ENCODE measurements at places on chromosomes 13 and 19. TPM values are rescaled to one million over a fixed set of nuclear protein-coding genes. Genes with fewer than 3 reads are reported as not detected.

GRCh38 chr13:31538067-31539042 lies 201.0 kb upstream of the RXFP2 start:
- H3K4me3 ChIP-seq, result no peak overlapping the region
- H3K36me3 ChIP-seq, result no peaks in the 10 kb centered on the region
- no peaks in the 10 kb centered on the region for H3K27me3 ChIP-seq
- peak; percentile 42 for DNase-seq

Gene LAIR1
- 0.92 TPM for total RNA-seq

DNA sequence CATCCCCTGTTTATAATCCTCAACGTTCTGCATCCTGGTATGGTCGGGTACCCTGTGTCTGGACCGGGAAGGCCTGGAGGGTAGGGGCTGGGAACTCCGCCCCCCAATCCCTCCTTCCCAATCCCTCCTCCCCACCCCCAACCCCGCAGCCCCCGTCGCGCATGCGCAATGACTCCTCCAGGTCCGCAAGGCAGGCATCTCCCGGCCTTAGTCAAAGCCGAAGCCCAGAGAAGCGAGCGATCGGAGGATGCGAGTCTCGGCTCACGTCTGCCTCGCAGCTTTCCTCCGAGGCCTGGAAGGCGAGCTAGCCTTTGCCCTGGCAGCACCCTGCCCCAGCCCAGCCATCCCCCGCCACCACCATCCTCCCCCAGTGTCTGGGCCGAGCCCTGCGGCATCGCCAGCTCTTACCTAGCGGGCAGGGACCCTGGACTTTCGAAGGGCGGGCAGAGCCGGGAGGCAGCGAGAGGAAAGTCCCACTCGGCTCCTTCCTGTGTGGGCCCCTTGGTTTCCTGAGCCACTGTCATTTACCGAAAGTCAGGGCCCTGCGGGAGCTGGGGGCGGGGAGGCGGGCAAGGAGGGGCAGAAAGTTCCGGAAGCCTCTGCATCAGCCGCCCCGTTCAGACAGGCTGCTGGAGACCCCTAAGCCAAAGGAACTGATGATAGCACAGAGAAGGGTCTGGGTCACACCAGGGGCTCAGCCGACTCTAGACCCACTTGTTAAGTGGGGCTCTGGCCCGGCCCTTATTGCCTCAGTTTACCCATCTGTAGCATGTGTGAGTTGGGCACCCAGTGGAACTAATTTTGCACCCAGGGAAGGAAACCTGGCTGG lies at the start of gene JAK3:
TSS of gene JAK3 (minus strand) at position 445 of the 829 bp plus-strand sequence. CDS start 3,565 bp downstream, outside the sequence.
- no peaks in the 10 kb centered on the region for H3K4me1 ChIP-seq
- peak; percentile 75 for DNase-seq
- peaks cover 15% of the 10 kb centered on the region for H3K27me3 ChIP-seq
- no peaks in the 10 kb centered on the region for H3K36me3 ChIP-seq
- peak within 1 kb of the TSS; percentile 88 for H3K27ac ChIP-seq

Gene CD22
- total RNA-seq, result 56.3 TPM

GRCh38 chr13:59034198-59034597 lies 1129.5 kb downstream of the DIAPH3 start:
- no peak overlapping the region for H3K27ac ChIP-seq
- DNase-seq, result no peak
- peaks cover 1% of the 10 kb centered on the region for H3K4me1 ChIP-seq
- no peak overlapping the region for H3K4me3 ChIP-seq
- no peaks in the 10 kb centered on the region for H3K36me3 ChIP-seq
- H3K27me3 ChIP-seq, result no peaks in the 10 kb centered on the region

Gene PIK3R2
- 90.4 TPM for total RNA-seq

- no peaks in the 10 kb centered on the region for H3K27me3 ChIP-seq
- DNase-seq, result no peak
- no peak overlapping the region for H3K4me3 ChIP-seq
- peaks cover 9% of the 10 kb centered on the region for H3K36me3 ChIP-seq
- H3K4me1 ChIP-seq, result peaks cover 36% of the 10 kb centered on the region
These were observed 177.3 kb upstream of the SGCG start for GRCh38 chr13:23003446-23003845.

Gene TINCR
- total RNA-seq, result 2.5 TPM

Gene IL4I1
- 1.6 TPM for total RNA-seq

Gene ZNF560
- total RNA-seq, result not detected

- H3K4me1 ChIP-seq, result peaks cover 22% of the 10 kb centered on the region
- peaks cover 57% of the 10 kb centered on the region for H3K27me3 ChIP-seq
- peak within 1 kb of the TSS; percentile 76 for H3K4me3 ChIP-seq
These were observed at the start of gene GJA3 for GRCh38 chr13:20160306-20161274. TSS of gene GJA3 (minus strand) at chr13:20161052. CDS start at chr13:20143288, 17,764 bp downstream.

Gene ERICH4
- not detected for total RNA-seq

GRCh38 chr13:111956261-111957151 lies 110.4 kb upstream of the SOX1 start:
- DNase-seq, result peak; percentile 24
- H3K27me3 ChIP-seq, result no peaks in the 10 kb centered on the region
- no peak overlapping the region for H3K4me3 ChIP-seq

GRCh38 chr13:42735010-42735409 lies 46.4 kb upstream of the FAM216B start:
- H3K4me1 ChIP-seq, result peaks cover 6% of the 10 kb centered on the region
- H3K27ac ChIP-seq, result no peak overlapping the region
- DNase-seq, result no peak
- H3K4me3 ChIP-seq, result no peak overlapping the region

DNA sequence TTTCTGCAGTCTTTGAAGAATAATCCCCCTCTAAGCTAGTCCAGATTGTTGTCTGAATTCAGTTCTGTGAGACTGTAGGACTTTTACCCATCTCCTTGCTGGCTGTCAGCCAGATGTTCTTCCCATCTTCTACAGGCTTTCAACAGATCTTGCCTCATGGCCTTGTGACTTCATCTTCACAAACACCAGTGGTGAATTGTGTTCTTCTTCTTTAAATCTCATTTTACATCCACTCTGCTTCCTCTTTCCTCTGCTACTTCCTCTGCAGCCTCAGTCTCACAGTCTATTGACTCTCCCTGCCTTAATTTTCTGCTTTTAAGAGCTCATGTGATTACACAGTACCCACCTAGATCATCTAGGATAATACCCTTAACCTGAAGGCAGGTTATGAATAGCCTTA lies 859.0 kb upstream of the SLITRK1 start:
- H3K4me3 ChIP-seq, result no peak overlapping the region
- peaks cover 4% of the 10 kb centered on the region for H3K4me1 ChIP-seq
- H3K36me3 ChIP-seq, result no peaks in the 10 kb centered on the region
- no peaks in the 10 kb centered on the region for H3K27me3 ChIP-seq
- no peak overlapping the region for H3K27ac ChIP-seq
- no peak for DNase-seq

- H3K4me3 ChIP-seq, result no peak overlapping the region
- no peak for DNase-seq
- H3K27ac ChIP-seq, result peak overlapping the region; percentile 77
These were observed 12.2 kb downstream of the BRD4 start for GRCh38 chr19:15320116-15320515.

GRCh38 chr13:111337206-111337605 lies 16.8 kb downstream of the TEX29 start:
- no peak overlapping the region for H3K4me3 ChIP-seq

Gene GPR183
- total RNA-seq, result 0.14 TPM

DNA sequence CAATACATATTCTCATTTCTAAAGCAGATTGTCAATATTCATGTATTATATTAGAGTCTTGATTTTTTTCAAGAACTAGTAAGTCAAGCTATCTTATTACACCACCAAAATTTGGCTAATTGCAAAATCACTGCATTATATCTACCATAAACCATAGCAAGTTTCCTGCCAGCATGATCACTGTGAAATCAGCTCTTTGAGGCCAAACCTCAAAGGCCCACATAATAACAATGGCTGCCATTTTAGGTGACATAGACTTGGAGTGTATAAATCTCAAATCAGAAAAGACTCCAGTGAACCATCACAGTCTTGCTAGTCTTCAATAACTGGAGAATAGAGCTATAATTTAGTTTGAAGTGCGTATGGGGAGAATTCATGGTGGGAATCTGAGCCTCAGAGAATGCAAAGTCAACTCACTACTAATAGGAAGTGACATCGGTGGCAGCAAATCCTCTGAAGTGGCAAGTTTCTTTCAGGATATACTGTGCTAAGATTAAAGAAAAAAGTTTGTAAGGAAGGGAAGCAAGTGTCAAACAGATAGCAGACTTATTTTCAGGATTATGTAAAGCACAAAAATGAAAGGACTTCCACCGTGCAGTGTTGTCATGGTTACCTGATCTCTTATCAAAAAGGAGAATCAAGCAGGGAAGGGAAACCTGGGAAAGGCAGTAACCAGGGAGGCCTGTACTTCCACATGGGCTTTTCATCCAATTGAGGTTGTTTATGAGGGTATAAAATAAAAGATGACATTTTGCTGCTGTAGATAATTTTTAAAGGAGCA lies 117.4 kb upstream of the FNDC3A start:
- no peak overlapping the region for H3K27ac ChIP-seq
- H3K27me3 ChIP-seq, result no peaks in the 10 kb centered on the region
- peaks cover 26% of the 10 kb centered on the region for H3K4me1 ChIP-seq
- DNase-seq, result no peak

GRCh38 chr19:44071824-44072542 lies at the start of gene ZNF284:
TSS of gene ZNF284 (plus strand) at chr19:44072159. CDS start at chr19:44076390, 4,231 bp downstream.
- no peaks in the 10 kb centered on the region for H3K27me3 ChIP-seq
- peaks cover 45% of the 10 kb centered on the region for H3K36me3 ChIP-seq
- H3K4me1 ChIP-seq, result peaks cover 19% of the 10 kb centered on the region
- DNase-seq, result peak; percentile 83
- H3K27ac ChIP-seq, result peak within 1 kb of the TSS; percentile 95
- peak within 1 kb of the TSS; percentile 92 for H3K4me3 ChIP-seq

GRCh38 chr19:9008667-9009066 lies 1.5 kb downstream of the MUC16 start:
- H3K4me1 ChIP-seq, result peaks cover 4% of the 10 kb centered on the region
- no peaks in the 10 kb centered on the region for H3K36me3 ChIP-seq
- no peak for DNase-seq
- H3K27ac ChIP-seq, result no peak overlapping the region

GRCh38 chr19:29660835-29661234 lies 4.4 kb upstream of the PLEKHF1 start:
- no peak overlapping the region for H3K27ac ChIP-seq
- peaks cover 31% of the 10 kb centered on the region for H3K4me1 ChIP-seq
- H3K27me3 ChIP-seq, result peaks cover 9% of the 10 kb centered on the region
- no peak for DNase-seq

DNA sequence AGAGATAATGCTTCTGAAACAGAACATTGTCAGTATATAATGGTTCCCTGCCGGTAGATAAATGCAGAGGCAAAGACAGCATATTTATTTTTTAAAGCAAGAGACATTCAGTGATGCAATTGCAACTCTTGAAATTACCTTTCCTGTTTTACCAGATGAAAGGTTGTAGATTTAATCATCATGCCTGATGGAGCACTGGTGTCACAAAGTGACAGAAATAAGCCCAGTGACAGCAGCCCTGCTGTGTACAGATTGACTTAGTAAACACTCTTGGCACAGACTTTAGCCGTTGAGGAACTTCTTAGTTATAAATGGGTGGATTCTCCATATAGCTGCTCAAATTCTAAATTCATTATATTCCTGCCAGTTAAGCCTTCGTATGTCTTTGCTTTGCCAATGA lies 172.5 kb downstream of the ITGBL1 start:
- H3K4me1 ChIP-seq, result peaks cover 9% of the 10 kb centered on the region
- no peak for DNase-seq
- H3K4me3 ChIP-seq, result no peak overlapping the region
- H3K36me3 ChIP-seq, result no peaks in the 10 kb centered on the region
- H3K27ac ChIP-seq, result no peak overlapping the region

Gene POU4F1
- not detected for total RNA-seq

Gene KLK15
- total RNA-seq, result not detected

- H3K36me3 ChIP-seq, result no peaks in the 10 kb centered on the region
- peak overlapping the region; percentile 88 for H3K27ac ChIP-seq
- peak overlapping the region; percentile 72 for H3K4me3 ChIP-seq
- peaks cover 13% of the 10 kb centered on the region for H3K4me1 ChIP-seq
- H3K27me3 ChIP-seq, result peaks cover 25% of the 10 kb centered on the region
These were observed 4.4 kb upstream of the PROZ start for GRCh38 chr13:113153810-113154748.

DNA sequence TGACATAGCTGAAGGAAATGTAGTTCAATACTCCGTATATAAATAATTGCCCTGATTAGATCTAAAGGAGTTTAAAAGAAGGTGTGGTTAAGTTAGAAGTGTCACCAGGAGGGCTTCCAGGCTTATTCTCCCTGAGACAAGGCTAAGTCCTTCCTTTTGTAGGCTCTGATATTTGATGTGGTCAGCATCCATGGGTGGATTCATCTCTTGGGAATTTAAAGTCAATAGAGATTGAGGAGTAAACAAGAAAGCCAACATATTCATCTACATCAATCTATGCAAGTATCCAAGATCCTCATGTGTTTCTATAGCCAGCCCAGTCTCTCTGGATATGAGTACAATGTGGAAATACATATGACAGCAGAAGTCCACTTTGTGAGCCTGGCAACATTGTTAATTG lies 76.8 kb downstream of the KCTD12 start:
- peaks cover 27% of the 10 kb centered on the region for H3K27me3 ChIP-seq
- peaks cover 3% of the 10 kb centered on the region for H3K4me1 ChIP-seq
- no peak for DNase-seq
- no peak overlapping the region for H3K27ac ChIP-seq
- H3K36me3 ChIP-seq, result no peaks in the 10 kb centered on the region

DNA sequence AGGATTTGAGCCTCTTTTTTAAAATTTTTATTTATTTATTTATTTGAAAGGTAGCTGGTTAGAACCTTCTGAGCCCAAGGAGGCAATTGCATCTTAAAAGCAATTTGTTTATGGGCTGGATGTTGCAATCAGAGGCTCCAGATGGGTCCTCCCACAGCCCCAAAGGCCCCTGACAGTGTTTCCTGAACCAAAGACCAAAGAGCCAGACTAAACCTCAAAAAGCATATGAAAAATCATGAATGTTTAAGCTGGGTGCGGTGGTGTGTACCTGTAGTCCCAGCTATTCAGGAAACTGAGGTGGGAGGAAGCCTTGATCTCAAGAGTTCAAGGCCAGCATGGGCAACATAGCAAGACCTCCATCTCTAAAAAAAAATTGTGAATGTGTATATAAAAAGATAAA lies 67.8 kb upstream of the RGCC start:
- H3K27ac ChIP-seq, result no peak overlapping the region
- DNase-seq, result no peak

GRCh38 chr13:94033830-94034642 lies 445.4 kb downstream of the DCT start:
- H3K36me3 ChIP-seq, result no peaks in the 10 kb centered on the region
- no peak overlapping the region for H3K4me3 ChIP-seq
- no peaks in the 10 kb centered on the region for H3K27me3 ChIP-seq
- no peak for DNase-seq
- peak overlapping the region; percentile 80 for H3K27ac ChIP-seq
